ENCODE measurements at places on chromosomes 11 and 22.
A peak's percentile ranks its signal among the peaks of the same experiment; 100 is the strongest.

DNA sequence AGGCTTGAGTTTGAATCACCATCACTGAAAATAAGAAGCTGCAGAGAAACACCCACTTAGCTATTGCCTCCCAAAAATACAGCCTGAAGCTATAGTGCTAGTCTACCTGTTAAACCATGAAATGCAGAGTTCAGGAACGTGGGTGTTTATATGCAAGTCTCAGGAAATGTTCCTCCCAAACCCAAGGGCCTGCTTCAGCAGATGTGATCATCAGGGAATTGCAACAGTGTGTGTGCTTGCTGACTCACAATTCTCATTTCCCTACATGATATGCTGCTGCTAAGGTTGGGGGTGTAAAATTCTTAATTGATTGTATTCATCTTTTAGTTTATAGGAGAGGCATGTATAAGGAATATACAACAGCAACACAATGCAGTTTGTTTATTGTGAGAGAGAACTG is 49.6 kb downstream of the NUP98 start:
- no peak overlapping the region for H3K4me3 ChIP-seq
- peaks cover 26% of the 10 kb centered on the region for H3K36me3 ChIP-seq
- DNase-seq = no peak
- peaks cover 3% of the 10 kb centered on the region for H3K4me1 ChIP-seq

DNA sequence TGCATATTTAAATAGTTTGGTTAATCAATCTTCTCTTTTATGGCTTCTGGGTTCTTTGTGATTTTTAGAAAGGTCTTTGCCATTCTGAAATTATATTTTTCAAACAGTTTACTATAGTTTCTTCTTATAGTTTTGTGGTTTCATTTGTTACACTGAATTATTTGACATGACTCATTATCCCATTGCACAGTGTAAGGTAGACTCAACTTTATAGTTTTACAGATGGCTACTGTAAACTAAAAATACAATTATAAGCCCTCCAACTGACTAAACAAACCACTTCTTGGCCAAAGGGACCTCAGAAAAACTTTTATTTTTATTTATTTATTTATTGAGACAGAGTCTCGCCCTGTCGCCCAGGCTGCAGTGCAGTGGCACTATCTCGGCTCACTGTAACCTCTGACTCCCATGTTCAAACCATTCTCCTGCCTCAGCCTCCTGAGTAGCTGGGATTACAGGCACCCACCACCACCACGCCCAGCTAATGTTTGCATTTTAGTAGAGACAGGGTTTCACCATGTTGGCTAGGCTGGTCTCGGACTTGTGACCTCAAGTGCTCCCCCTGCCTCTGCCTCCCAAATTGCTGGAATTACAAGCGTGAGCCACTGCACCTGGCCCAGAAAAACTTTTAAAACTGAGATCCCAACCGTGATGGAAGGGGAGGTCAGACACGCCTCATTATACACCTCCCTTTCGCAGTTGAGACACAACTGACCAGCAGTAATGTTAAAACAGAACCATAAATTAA is 14.1 kb upstream of the RAC2 start:
- no peak overlapping the region for H3K4me3 ChIP-seq
- no peak for DNase-seq
- H3K27ac ChIP-seq = no peak overlapping the region
- H3K36me3 ChIP-seq = no peaks in the 10 kb centered on the region
- peaks cover 18% of the 10 kb centered on the region for H3K4me1 ChIP-seq
- H3K27me3 ChIP-seq = no peaks in the 10 kb centered on the region

GRCh38 chr22:28958611-28959010 is 75.2 kb downstream of the ZNRF3 start:
- no peaks in the 10 kb centered on the region for H3K27me3 ChIP-seq
- H3K4me3 ChIP-seq = no peak overlapping the region
- no peaks in the 10 kb centered on the region for H3K36me3 ChIP-seq
- DNase-seq = no peak

GRCh38 chr22:49937758-49938564 is 19.5 kb downstream of the CRELD2 start:
- H3K36me3 ChIP-seq = no peaks in the 10 kb centered on the region
- no peaks in the 10 kb centered on the region for H3K27me3 ChIP-seq
- peak overlapping the region; percentile 6 for H3K27ac ChIP-seq
- peaks cover 28% of the 10 kb centered on the region for H3K4me1 ChIP-seq
- DNase-seq = no peak

DNA sequence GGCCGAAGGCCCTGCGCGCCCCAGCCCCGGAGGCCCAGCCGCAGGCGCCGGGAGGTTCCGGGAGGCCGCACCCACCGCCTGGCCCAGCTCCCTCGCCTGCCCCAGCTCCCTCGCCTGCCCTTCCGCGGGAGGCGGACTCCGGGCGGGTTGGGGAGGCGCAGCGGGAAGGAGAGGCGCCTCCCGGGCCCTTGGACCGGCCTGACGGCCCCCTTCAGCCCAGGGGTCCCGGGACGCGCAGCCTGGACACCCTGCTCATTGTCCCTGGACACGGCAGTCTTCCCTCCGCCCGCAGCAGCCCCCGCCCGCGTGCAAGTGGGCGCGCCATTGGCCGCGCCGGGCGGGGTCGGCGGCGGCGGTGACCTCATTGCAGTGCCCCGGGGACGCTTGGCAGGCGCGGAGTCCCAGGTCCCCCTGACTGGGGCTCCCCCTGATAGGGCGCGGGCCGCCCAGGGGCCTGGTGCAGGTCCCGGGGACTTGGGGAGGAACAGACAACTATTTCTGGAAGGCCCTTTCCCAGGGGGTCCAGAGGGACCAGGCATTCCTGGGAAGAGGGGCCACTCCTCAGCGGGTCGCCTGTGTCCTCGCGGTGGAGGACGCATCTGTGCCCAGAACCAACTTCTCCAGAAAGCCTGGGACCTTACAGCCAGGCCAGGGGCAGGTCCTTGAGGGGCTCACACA is 501 bp downstream of the CD151 start:
- peak overlapping the region; percentile 86 for H3K27ac ChIP-seq
- peaks cover 58% of the 10 kb centered on the region for H3K4me1 ChIP-seq
- peaks cover 26% of the 10 kb centered on the region for H3K36me3 ChIP-seq
- no peak for DNase-seq
- H3K4me3 ChIP-seq = peak overlapping the region; percentile 64

- H3K27ac ChIP-seq = no peak overlapping the region
- DNase-seq = no peak
- H3K4me1 ChIP-seq = no peaks in the 10 kb centered on the region
- H3K36me3 ChIP-seq = no peaks in the 10 kb centered on the region
- H3K4me3 ChIP-seq = no peak overlapping the region
- no peaks in the 10 kb centered on the region for H3K27me3 ChIP-seq
Observed at GRCh38 chr11:125312812-125313211, 148.3 kb downstream of the PKNOX2 start.

DNA sequence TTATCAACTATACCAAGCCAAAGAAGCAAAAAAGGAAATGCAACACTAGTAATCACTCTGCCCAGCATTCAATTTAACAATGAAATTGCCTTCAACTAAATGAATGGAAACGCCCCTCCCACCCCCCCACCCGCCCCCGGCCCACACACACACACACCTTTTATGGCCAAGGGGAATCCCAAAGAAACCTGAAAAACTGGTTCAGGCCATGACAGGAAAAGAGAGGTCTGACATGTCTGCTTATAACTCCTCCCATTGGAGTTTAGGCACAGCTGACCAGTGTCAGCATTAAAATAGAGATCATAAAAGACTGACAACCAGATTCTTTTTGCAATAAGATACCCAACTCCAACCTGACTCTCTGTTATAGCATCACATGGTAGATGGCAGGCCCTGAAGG is 42.6 kb downstream of the ACER3 start:
- DNase-seq = no peak
- no peak overlapping the region for H3K27ac ChIP-seq
- peaks cover 11% of the 10 kb centered on the region for H3K4me1 ChIP-seq
- no peaks in the 10 kb centered on the region for H3K27me3 ChIP-seq
- no peak overlapping the region for H3K4me3 ChIP-seq

DNA sequence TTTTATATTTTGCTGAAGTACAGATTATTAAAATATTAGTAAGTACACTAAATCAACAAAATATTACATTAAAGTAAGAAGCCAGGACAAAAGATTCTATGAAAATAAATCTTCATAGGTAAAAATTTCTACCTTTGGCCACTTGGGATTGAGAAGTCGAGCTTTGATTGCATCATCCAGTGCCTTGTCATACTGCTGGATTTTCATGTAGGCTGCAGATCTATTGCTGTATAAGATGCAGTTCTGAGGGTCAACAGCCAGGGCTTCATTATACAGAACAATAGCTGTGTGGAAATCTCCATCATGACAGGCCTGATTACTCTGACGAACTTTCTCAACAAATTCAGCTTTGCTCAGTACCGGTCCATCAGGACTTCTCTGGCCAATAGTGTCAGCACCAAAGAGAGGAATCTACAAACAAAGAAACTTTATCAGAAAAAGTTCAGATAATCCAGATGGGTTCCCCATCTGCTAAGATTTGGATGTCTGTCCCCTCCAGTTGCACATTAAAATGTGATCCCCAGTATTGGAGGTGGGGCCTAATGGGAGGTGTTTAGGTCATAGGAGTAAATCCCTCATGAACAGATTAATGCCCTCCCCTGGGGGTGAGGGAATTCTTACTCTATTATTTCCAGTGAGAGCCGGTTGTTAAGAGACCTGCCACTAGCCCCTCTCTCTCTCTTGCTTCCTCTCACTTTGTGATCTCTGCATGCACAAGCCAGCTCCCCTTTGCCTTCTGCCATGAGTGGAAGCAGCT is 50.0 kb downstream of the TTC28 start:
- no peaks in the 10 kb centered on the region for H3K4me1 ChIP-seq
- no peak overlapping the region for H3K27ac ChIP-seq
- no peak overlapping the region for H3K4me3 ChIP-seq
- H3K36me3 ChIP-seq = no peaks in the 10 kb centered on the region
- no peak for DNase-seq

DNA sequence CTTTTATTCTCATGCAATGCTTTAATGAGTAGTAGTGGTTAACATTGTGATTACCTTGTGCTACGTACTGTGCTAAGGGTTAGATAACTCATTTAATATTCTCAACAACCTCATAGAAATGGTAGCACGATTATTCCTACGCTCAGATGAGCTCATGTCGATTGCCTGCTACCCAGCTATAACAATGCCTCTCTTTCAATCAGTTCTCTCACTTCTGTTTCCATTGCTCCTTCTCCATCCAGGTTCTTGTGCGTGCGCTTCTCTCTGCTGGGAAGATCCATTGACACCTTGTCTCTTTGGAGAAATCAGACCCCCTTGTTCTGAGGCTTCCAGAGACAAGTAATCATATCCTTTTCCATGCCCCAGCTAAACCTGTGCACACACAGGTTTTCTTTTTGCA is 120.8 kb downstream of the NECTIN1 start:
- H3K27me3 ChIP-seq = peaks cover 29% of the 10 kb centered on the region
- H3K4me3 ChIP-seq = no peak overlapping the region
- DNase-seq = no peak
- H3K4me1 ChIP-seq = no peaks in the 10 kb centered on the region
- no peaks in the 10 kb centered on the region for H3K36me3 ChIP-seq

- H3K4me3 ChIP-seq = no peak overlapping the region
- no peak for DNase-seq
- no peaks in the 10 kb centered on the region for H3K36me3 ChIP-seq
- no peak overlapping the region for H3K27ac ChIP-seq
- no peaks in the 10 kb centered on the region for H3K4me1 ChIP-seq
Observed at GRCh38 chr22:24727218-24727851, 47.2 kb downstream of the PIWIL3 start.

- DNase-seq = no peak
- peaks cover 26% of the 10 kb centered on the region for H3K4me1 ChIP-seq
- H3K4me3 ChIP-seq = no peak overlapping the region
- H3K27ac ChIP-seq = no peak overlapping the region
- H3K27me3 ChIP-seq = no peaks in the 10 kb centered on the region
Observed at GRCh38 chr11:102293873-102294601, 23.2 kb upstream of the BIRC3 start.

DNA sequence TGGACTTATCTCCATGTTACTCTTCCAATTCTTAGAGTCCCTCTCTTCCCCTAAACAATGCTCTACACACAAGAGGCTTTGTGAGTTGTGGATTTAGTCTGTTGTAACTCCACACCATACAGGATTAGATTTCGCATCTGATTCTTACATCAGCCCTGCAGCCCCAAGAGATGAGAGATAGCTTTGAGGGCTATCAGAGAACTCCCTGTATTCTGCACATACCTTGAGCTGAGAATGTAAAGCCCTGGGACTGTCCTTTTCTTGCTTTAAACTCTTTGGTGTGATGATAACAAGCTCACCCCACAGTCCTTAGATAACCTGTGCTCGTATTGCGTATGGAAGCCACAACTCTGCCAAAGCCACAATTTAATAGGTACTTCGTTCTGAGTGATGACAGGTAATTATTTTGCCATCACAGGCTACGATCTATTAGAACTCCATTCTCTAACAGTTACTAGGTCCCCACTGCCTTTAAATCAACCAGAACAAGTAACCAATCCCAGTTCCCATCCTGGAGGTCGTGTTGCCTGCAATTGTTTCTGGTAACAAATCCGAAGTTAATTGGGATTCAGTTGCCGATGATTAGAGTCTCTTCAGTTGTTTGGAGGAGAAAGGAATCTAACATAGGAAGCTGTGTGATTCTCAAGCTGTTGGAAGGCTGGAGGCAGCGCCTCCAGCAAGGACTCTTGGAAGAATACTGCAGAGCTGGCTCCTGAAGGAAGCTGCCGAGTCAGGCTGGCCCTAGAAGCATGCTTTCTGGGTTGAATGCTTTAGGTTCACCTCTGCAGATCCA is 1.3 kb upstream of the PARVG start:
- H3K36me3 ChIP-seq = no peaks in the 10 kb centered on the region
- no peaks in the 10 kb centered on the region for H3K4me1 ChIP-seq
- no peak overlapping the region for H3K4me3 ChIP-seq
- no peaks in the 10 kb centered on the region for H3K27me3 ChIP-seq

DNA sequence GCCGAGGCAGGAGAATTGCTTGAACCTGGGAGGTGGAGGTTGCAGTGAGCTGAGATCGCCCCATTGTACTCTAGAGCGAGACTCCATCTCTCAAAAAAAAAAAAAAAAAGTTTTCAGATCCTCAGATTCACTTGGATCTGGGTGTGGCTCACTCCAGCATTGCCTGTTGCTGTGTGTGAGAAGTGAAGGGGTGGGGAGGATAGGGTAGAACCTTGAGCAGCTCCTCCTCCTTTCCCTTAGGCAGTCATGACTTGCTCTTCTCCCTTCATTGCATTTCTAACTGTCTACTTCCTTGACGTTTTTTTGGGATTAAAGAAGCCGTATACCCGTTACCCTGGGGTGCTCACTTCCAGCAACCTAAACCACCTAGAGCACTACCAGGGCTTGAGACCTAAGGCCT is 63.1 kb upstream of the YWHAH start:
- no peak overlapping the region for H3K27ac ChIP-seq
- no peak for DNase-seq
- no peak overlapping the region for H3K4me3 ChIP-seq
- H3K36me3 ChIP-seq = peaks cover 5% of the 10 kb centered on the region
- H3K27me3 ChIP-seq = no peaks in the 10 kb centered on the region

DNA sequence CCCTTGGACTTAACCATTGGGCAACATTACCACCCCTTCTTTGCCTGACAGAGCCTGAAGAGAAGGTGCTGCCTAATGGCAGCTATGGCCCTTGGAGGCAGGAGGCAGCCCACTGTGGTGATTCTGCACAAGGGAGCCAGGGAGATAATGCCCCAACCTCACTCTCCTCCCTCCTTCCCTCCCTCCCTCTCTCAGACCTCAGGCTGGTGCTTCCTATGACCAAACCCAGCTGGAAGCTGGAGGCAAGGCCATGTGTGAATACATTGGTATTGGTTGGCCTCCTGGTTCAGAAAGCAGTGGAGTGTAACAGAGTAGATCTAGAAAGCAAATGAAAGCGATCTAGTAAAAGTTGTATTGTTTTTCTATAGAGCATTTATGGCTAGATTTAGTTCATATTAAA is 233.1 kb downstream of the CSNK2A3 start:
- H3K4me1 ChIP-seq = no peaks in the 10 kb centered on the region
- H3K4me3 ChIP-seq = no peak overlapping the region
- H3K27ac ChIP-seq = no peak overlapping the region

Measured in esophagus squamous epithelium (tissue), 5 donors.